ENCODE measurements at places on chromosomes 3 and 15.

GRCh38 chr3:176275113-176275512, 922.2 kb downstream of the TBL1XR1 start:
- H3K27ac ChIP-seq, result no peak overlapping the region
- no peaks in the 10 kb centered on the region for H3K27me3 ChIP-seq
- no peak for DNase-seq

DNA sequence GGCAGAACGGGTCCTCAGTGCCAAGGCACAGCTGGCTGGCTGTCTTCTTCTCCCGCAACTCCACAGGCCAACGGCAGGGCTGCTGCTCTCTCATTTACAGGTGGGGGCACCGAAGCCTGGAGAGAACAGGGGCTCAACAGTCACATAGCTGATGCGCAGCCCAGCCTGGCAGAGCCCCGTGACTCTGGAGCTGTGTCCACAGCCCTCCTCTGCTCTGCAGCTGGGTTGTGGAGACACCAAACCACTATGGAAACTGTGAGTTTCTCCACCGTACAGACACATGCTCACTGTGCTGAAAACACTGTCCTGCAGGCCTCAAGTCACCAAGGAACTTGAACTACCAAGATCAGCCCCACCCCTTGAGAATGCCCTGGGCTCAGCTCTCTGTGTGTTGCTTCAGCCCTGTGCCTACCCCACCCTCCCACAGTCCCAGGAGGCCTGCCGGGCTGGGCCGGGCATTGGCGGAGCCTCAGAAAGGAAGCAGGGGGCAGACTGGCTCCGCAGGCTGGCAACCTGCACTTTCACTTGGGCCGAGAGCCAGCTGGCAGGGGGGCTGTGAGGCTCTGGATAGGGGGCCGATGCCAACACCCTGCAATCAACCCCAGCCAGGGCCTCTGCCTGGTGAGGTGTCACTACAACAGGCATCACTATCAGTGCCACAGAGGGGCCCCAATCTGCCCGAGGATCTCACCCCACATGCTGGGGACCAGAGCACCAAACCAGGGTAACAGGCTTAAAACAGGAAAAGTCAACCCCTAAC, 113.7 kb upstream of the RPL32 start:
- no peaks in the 10 kb centered on the region for H3K4me1 ChIP-seq
- no peak overlapping the region for H3K4me3 ChIP-seq
- H3K27me3 ChIP-seq, result no peaks in the 10 kb centered on the region
- no peaks in the 10 kb centered on the region for H3K36me3 ChIP-seq
- DNase-seq, result peak; percentile 79

DNA sequence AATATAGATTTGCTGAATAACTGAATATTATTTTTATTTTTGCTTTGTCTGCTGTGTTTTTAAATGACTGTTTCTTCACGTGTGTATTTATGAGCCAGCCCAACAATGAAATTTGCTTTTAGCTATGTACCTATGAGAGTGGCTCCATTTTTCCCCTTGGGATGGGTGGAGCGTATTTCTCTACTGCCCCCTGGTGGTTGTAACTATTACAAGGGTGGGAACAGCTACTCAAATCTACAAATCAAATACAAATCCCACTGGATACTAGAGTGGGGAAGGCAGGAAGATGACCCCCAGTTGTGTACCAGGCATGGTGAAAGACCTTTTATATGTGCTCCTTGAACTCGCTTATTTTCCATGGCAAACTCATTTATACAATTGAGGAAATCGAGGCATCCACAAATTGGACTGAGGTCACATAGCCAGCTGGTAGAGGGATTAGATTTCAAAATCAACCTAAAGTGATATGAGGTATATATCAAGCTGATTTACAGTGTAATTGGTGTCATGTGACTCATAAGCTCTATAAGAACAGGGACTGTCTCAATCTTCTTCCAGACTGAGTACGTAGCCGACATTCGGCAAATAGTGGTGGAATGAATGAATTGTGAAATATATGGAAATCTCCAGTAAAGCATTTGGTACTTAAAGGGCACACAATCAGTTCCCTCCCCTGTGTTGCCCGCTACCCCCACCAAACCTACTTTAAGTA, 69.5 kb upstream of the VEPH1 start:
- no peaks in the 10 kb centered on the region for H3K27me3 ChIP-seq
- H3K36me3 ChIP-seq, result no peaks in the 10 kb centered on the region
- 0 out of 2 replicates have a peak, but pooled peaks cover 3% of the 10 kb centered on the region for H3K4me1 ChIP-seq
- no peak for DNase-seq
- H3K4me3 ChIP-seq, result no peak overlapping the region

- no peaks in the 10 kb centered on the region for H3K27me3 ChIP-seq
- H3K27ac ChIP-seq, result no peak overlapping the region
- peaks cover 42% of the 10 kb centered on the region for H3K4me1 ChIP-seq
- peaks cover 31% of the 10 kb centered on the region for H3K36me3 ChIP-seq
- DNase-seq, result peak; percentile 70
These were observed 4.6 kb downstream of the TSC22D2 start for GRCh38 chr3:150412561-150413231.

- no peak overlapping the region for H3K4me3 ChIP-seq
- peaks cover 36% of the 10 kb centered on the region for H3K4me1 ChIP-seq
- peak overlapping the region; percentile 87 for H3K27ac ChIP-seq
- peak; percentile 59 for DNase-seq
- no peaks in the 10 kb centered on the region for H3K27me3 ChIP-seq
These were observed 3.1 kb upstream of the LARP6 start for GRCh38 chr15:70856884-70857561.

DNA sequence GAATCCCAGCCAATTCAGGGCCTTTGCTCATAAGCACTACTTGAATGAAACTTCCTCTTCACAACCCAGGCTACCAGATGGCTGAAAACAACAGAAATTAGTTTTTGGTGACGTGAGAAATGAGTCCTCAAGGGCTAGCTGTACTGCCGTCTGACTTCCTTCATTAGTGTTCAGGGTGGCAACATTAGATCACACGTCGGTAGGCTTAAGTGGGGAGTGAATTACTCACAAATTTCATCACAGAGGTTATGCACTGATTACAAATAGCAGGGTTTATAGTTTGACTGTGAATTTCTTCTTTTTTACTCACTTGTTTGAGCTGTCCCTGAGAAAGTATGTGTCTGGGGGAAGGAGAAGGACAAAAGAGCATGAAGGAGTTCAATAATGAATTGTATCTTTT, 397.2 kb downstream of the GAP43 start:
- no peak for DNase-seq
- no peak overlapping the region for H3K4me3 ChIP-seq
- H3K27me3 ChIP-seq, result no peaks in the 10 kb centered on the region
- no peaks in the 10 kb centered on the region for H3K4me1 ChIP-seq
- no peaks in the 10 kb centered on the region for H3K36me3 ChIP-seq

- peak overlapping the region; percentile 47 for H3K27ac ChIP-seq
- peaks cover 67% of the 10 kb centered on the region for H3K4me1 ChIP-seq
- no peaks in the 10 kb centered on the region for H3K36me3 ChIP-seq
- DNase-seq, result peak; percentile 97
These were observed 223.8 kb downstream of the OPA1 start for GRCh38 chr3:193816656-193817311.

- H3K27me3 ChIP-seq, result no peaks in the 10 kb centered on the region
- no peak overlapping the region for H3K27ac ChIP-seq
- no peak for DNase-seq
- H3K36me3 ChIP-seq, result no peaks in the 10 kb centered on the region
- H3K4me1 ChIP-seq, result no peaks in the 10 kb centered on the region
These were observed 259.2 kb downstream of the SLCO3A1 start for GRCh38 chr15:92112711-92113110.

GRCh38 chr3:114739627-114740026, 407.5 kb downstream of the ZBTB20 start:
- H3K27ac ChIP-seq, result no peak overlapping the region
- H3K36me3 ChIP-seq, result no peaks in the 10 kb centered on the region

Data from PC-9 (cell line).